ENCODE measurements at places on chromosomes 6 and 20. TPM values are rescaled to one million over a fixed set of nuclear protein-coding genes. Genes with fewer than 3 reads are reported as not detected.

The ATP5F1E gene
- total RNA-seq: 35.5 TPM

GRCh38 chr6:32684246-32684645, 17.8 kb upstream of the HLA-DQB1 start:
- no peak for DNase-seq

DNA sequence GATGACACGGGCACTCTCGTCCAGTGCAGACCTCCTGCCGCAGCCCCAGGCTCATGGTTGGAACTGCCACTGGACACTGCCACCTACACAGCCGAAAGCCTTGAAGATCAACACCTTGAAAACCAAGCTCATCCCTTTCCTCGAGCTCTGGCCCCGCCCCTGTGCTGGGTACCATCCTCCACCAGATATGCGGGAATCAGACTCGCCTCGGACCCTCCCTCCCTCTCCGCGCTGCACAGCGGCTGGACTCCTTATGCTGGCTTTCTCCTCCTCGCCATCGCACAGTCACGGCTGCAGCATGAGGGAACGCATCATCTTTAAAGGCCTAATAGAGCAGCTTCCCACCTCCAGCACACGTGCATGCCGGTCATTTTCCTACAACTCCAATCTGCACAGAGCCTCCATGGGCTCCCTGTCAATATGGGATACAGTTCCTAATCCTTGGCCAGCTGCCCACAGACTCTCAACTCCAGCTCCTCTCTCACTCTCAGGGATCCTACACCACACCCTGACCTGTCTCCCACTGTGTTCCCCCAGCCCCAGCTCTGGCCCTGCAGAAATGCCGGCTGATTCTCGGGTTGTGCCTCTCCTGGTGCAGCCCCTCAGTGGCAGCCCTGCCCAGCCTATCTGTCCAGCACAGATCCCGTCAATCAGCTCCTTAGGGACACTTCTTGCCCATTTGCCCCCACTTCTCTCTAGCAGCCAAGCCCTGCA, 23.2 kb downstream of the TXNDC5 start:
- DNase-seq: no peak

DNA sequence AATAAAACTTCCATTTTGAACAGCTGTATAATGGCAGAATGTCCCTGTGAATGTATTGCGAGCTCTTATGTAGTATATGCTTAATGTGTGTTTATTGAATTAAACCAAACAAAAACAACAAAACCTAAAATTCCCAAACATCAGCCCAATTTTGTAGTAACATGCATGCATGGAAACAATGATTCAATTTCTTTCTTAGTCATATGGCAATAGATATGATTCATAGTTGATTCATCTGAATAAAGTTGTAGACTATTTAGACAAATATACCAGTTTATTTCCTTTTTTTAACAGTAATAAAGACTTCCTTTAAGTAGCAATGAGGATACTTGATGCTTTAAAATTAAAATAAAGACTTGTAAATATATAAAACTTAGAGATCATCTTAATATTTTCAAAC, 670.6 kb downstream of the CD109 start:
- DNase-seq: no peak

DNA sequence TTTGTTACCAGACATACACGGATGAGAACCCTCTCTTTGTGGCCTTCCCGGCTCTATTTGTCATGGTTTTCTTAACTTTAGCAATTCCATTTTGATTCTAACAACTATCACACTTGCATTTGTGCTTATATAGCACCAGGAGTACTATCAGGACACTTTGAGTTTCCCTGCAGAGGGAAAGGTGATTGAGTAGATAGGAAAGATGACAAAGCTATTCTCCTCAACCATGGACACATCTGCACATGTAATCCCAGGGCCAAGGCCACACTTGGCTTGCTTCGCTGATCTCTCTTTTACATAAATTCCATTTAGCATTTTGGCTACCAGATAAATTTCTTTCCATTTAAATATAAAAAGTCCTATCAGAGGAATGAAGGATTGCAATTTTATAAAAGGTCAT, 23.3 kb upstream of the CFAP206 start:
- DNase-seq: no peak

The ACOT8 gene
- 20.9 TPM for total RNA-seq

DNA sequence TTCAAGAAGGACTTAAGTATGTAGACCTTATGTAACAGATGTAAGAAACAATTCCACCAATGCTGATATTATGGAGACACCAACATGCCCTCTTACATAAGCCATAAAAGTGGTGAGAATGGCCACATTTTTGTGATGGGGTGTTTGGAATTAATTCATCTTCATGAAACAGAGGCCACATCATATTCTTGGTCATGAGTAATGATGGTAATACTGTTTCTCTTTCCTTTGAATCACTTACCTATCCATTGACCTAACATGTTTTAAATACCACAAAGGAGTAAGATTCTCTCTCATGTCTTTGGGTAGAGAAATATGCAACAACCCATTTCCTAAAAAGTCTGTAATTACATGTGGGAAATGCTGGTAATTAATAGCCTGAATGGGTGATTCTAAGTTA, 545.4 kb upstream of the FLRT3 start:
- DNase-seq: no peak

DNA sequence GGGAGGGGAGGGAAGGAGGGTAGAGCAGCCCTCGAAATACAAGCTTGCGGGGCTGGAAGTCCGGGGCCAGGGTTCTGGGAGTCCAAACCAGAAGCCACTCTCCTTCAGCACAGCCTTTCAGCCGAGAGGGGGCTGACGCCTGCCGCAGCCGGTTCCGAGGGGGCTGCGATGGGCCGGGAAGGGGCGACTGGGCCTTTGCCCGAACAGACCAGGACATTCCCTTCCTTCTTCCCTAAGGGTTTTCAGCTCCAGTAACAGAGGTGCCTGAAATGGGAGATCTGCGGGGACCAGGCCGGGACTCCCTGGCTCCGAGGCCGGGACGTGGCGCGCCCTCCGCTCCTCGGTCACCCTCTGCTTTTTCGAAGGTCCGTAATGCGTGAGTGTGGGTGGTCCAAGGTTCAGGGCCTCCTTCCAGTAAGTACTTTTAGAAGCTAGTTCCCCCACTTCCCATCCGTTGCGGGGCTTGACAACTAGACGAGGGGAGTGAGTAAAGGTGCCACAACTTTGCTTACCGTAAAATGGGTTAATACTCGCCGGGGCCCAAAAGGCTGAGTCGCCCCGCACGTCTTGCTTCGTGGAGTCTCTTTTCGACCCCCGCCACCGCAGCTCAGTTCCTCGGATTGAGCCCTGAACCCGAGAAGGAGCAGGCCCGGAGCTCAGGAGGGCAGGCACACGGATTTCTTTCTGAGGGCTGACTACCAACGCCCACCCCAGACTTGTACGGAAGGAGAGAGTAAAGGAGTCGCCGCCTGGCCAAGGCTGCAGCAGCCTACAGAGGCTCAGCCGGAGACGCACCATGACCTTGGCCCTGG, 2.9 kb upstream of the OLIG3 start:
- no peak for DNase-seq

- no peak for DNase-seq
These were observed 17.7 kb downstream of the TGM6 start for GRCh38 chr20:2398449-2398848.

The KCNK15 gene
- total RNA-seq: 2.7 TPM

- no peak for DNase-seq
These were observed 64.9 kb downstream of the SLC22A23 start for GRCh38 chr6:3391902-3392458.

- no peak for DNase-seq
These were observed 162.9 kb upstream of the SASH1 start for GRCh38 chr6:148179786-148180185.

The DSTN gene
- 294 TPM for total RNA-seq

DNA sequence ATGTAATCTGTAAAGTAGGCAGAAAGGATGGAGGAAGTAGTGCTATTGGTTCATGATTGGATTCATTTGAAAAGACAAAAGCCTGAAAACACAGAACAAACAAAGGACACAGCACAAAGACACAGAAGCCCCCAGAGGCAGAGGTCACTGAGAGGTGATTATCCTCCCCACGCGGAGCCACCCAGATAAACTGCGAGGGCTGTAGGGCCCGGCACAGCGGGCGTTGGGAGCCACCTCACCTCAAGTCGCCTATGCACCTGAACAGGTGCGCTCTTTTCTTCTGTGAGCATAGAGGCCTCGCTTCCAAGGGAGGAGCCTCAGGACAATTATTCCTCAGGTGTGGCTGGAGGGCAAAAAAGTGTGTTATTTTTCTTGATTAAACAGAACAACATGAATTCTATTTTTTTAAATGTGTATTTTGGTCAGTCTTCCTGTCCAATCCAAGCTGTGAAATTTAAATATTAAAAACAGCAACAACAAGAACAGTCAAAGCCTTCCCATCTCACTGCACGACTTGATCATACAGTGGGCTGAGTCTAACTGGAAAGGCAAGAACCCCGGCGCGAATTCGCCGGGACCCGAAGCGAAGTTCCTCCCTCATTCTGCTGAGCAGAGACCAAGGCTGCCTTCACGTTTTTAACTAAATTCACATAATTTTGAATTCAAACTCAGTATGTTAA, 205.3 kb downstream of the THBS2 start:
- DNase-seq: no peak
